ENCODE measurements at places on chromosomes 2 and 18.

DNA sequence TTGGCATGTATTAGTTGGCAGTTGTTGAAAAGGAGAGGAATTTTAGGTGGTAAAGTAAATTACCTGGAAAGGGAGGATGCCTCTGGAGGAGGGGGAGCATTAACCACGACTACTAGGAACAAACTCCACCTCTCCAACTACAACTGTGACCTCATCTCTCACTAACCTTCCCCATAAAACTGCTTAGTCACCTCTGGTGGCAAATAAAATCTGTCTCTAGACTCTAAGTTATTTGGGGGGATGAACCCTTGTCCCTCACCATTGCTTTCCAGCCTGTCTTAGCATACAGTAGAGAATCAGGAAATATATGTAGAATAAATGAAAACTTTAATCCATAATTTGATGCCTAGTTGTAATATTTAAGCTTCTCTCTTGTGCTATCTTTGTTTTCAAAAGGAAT is 27.6 kb upstream of the MYO1B start:
- DNase-seq = no peak

GRCh38 chr2:181778621-181779201 is 98.4 kb upstream of the NEUROD1 start:
- DNase-seq = no peak

GRCh38 chr18:61295153-61295552 is 38.1 kb upstream of the CDH20 start:
- no peak for DNase-seq

DNA sequence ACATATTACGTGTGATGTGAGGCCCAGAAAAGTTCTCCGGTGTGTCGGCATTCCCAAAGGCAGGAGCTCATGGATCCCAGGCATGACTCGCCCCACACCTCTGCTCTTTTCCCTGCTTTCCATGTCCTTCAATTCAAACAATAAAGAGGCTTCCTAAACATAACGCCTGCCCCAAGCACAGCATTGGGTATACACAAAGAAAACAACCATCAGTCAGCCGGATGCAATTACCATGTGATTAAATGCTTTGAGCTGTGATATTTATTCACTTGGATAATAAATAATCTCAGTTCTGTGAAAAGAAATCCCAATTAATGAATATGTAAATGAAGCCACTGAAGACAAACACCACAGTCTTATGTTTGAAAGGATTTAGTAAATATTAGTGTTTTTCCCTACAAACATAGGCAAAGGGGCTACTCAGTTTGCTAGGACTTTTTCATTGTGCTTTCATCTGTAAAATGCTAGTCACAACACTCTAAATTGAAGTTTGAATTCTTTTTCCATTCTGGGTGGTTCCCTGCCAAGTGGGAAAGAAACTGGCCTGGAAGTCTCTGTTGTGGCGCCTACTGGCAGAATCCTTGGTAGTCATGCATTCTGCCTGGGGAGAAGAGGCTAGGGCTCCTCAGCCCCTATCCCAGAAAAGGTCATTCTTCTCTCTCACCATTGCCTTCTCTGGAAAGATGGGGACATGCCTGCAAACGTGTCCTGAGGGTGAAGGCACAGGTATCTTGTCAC is 144.7 kb downstream of the COL6A3 start:
- no peak for DNase-seq

DNA sequence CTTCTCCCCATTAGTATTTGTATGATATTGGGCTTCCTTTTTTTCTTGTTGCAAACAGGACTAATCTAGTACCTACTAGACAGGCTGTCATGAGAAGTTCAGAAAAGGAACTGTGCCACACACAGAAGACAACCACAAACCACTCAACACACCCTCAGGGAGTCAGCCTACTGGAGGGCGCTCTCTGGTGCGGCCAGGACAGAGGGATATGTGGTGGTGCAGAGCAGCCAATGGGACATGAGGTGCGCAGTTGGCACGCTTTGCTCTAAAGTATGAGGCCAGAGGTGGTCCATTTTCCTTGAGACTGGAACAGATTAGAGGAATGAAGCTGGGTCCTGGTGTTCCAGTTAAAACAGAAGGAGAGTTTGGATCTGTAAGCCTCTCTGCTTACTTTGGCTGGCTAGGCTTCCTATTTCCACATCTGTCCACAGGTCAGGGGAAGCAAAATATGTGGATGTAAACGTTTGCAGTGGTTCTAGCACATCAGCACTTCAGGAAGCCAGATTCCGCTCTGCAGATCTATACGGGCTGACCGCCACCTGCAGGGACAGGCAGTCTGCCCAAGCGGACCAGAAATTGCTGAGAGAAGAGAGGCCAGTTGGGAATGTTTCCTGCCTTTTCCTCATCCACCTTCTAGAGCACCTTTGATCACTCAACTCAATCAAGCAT is 114.1 kb downstream of the GFPT1 start:
- no peak for DNase-seq

All from bone marrow (tissue), 2 donors.